Esophagus squamous epithelium (tissue), 5 donors: ENCODE measurements at places on chromosomes 7 and 10.

DNA sequence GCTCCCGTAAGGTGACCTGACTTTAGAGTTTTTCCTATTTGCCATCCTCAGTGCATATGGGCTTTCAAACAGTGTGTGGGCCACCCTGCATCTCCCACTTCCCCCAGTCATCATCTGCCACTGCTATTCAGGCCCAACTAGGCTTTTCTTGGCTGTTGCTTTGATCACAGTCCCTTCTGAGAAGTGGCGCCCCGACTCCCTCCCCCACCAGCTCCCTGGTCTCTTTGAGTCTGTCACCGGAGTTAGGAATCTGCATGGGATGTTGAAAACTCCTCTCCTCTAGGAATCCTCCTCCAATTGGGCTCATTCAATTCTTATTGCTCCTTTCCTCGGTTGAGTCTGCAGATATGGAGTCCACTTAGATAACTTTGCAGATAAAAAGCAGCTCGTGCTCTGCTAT lies 32.1 kb downstream of the HIF1AN start:
- no peak for DNase-seq

DNA sequence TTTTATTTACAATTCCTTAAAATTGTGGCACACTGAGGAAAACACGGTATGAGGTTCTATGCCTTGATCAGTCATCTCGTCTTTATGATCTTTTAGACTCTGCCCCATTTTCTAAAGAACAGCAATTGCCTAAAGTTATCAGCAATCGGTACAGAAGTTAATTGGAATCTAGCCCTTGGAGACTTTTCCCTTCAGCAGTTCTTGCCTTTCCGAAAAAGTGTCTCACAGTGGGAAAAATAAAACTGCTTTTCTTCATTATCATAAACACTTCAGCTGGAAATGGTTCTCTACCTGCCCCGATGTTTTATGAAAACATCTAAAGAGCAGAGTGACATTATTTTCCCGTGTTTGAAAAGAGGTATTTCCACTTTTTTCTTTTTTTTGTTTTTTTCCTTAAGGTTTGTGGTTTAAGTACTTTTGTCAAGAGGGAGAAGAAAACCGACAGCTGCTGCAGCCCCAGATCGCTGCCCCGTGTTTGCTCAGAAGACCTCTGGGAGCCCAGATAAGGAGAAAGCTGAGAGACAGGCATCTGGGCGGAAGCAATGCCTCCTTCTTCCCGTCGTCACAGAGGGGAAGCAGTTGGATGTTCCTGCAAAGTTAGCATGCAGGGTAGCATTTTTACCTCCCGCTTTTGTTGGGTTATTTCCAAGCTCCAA lies 149.7 kb downstream of the FRMD4A start:
- no peak for DNase-seq

GRCh38 chr7:93933156-93933555 lies 11.6 kb downstream of the GNG11 start:
- no peak for DNase-seq

DNA sequence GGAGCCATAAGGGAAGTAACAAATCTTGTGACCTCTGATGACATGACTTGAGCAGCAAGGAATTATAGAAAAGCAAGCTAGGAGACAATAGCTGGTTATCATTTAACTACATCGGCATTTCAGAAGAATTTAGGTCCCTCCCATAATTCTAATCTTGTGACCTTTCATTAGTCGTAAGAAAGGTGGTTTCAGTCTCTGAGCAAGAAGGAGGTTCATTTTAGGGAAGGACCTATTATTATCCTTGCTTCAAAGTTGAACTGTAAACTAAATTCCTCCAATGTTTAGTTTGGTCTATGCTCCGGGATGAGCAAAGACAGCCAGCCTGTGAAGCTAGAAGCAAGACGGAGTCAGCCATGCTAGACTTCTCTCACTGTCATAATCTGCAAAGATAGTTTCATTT lies 159.6 kb downstream of the SLC16A9 start:
- no peak for DNase-seq

DNA sequence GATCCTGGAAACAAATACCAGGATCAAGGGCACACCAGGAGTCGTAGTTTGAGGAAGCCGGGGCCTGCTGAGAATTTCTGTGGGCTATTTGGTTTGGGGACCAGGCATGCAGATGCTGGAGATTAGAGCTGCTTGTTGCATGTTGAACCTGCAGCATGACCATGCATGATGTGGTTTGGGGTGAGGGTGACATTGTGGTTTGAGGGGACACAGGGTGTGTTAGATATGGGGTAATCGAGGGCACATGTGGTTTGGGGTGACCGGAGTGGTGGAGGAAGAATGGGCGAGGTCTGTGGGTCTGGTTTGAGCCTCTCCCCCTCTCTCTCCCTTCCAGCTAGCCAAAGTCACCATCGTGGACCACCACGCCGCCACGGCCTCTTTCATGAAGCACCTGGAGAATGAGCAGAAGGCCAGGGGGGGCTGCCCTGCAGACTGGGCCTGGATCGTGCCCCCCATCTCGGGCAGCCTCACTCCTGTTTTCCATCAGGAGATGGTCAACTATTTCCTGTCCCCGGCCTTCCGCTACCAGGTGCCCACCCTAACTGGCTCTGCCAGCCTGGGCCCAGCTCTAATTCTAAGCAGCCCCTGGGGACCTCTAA lies 10.2 kb downstream of the NOS3 start:
- DNase-seq, result no peak

DNA sequence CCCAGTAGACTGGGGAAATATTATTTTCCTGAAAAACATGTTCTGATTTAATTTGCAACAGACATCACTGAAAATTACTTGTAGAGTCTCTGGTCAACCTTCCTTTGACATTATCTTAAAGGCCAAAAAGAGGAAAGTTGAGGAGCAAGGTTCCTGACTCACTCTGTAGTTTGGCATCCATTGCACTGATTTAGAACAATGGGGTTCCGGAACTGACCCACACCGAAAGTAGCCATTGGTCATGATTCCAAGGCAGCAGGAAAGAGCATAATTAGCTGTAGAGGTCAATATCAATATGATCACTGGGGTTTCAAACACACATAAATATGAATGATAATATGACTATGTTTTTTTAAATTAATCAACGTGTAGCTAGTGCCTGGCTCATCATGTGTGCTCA lies 65.8 kb downstream of the DNMBP start:
- no peak for DNase-seq

- DNase-seq, result no peak
Measured at GRCh38 chr7:132562690-132563089, 13.6 kb downstream of the PLXNA4 start.

GRCh38 chr7:76173566-76174205 lies 28.0 kb upstream of the SRRM3 start:
- DNase-seq, result no peak

DNA sequence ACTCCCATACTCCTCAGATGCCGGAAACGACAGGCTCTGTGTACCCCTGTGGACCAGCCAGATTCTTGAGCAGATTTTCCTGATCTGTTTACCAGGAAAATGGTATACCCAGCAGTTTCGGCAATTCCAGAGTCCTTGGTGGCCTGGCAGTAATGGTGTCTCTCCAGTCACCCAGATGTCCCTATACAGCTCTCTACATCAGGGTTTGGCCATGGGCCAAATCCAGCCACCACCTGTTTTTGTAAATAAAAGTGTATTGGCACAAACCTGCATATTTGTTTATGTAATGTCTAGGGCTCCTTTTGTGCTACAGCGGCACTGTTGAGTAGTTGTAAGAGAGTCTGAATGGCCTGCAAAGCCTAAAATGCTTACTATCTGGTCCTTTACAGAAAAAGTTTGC lies 491.3 kb downstream of the RPS24 start:
- no peak for DNase-seq
